GM12878 (cell line): ENCODE measurements at places on chromosomes 13 and 19. TPM values are rescaled to one million over a fixed set of nuclear protein-coding genes. Genes with fewer than 3 reads are reported as not detected.

The CDC34 gene
- 41.4 and 41.9 TPM in 2 replicates for total RNA-seq

The PLA2G4C gene
- total RNA-seq = 2.3 and 2.7 TPM in 2 replicates

The FGF9 gene
- total RNA-seq = 1.1 and 1.3 TPM in 2 replicates

The ZNF681 gene
- 0.16 and 0.23 TPM in 2 replicates for total RNA-seq

The PSG7 gene
- total RNA-seq = not detected in 2 replicates

The CDX2 gene
- 0.15 TPM in 1 of 2 replicates, not detected in the other for total RNA-seq

The ZIC5 gene
- not detected in 2 replicates for total RNA-seq

The ZNF611 gene
- 16.1 and 16.8 TPM in 2 replicates for total RNA-seq

The SLC7A10 gene
- total RNA-seq = not detected in 2 replicates

The EBI3 gene
- total RNA-seq = 224 and 232 TPM in 2 replicates

The RAVER1 gene
- 83.5 and 87.0 TPM in 2 replicates for total RNA-seq

The CGB7 gene
- not detected in 2 replicates for total RNA-seq

The PRR36 gene
- 0.11 TPM in 1 of 2 replicates, not detected in the other for total RNA-seq

The PALM gene
- total RNA-seq = 0.37 and 0.95 TPM in 2 replicates

The LGALS7B gene
- total RNA-seq = not detected in 2 replicates

The ABCC4 gene
- 35.6 and 36.4 TPM in 2 replicates for total RNA-seq

The IL4I1 gene
- total RNA-seq = 80.0 and 82.6 TPM in 2 replicates

GRCh38 chr13:28045861-28046260 is 54.5 kb downstream of the FLT3 start:
- DNase-seq = no peak

DNA sequence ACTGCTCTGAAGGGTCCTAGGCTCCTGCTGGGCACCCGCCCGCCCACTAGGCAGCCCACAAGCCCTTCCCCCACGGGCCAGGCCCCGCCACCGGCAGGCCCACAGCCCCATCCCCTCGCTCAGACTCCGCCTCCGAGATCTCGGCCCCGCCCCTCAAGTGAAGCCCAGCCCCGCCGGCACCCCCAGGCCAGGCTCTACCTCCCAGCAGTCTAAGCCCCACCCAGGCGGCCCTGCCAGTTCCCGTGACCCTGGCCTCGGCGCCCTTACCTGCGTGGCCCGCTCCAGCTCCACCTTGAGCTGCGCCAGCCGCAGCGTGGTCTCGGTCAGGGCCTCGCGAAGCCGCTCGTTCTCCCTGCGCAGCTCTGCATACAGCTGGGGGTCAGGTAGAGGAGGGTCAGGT is 16.3 kb downstream of the EPS8L1 start:
- no peak for DNase-seq

- DNase-seq = no peak
Measured at GRCh38 chr19:31913103-31913661, 432.2 kb upstream of the ZNF507 start.

GRCh38 chr19:15468675-15469512 is 4.5 kb upstream of the RASAL3 start:
- DNase-seq = no peak

DNA sequence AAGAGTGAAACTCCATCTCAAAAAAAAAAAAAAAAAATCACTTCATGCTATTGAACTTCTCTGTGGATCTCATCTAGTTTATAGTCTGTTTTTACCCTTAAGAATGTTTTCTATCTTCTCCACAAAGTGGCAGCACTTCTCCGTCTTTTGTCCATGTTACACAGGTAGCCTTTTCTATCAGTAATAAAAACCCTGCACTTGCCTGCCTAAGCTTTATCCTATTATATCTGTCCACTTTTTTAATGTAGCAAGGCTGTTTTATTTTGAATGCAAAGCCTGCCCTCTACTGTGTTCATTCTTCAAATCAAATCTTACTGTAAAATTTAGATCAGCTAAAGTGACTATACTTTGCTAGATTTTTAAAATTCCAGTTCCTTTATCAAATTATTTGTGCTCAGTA is 124.0 kb downstream of the STOML3 start:
- no peak for DNase-seq

DNA sequence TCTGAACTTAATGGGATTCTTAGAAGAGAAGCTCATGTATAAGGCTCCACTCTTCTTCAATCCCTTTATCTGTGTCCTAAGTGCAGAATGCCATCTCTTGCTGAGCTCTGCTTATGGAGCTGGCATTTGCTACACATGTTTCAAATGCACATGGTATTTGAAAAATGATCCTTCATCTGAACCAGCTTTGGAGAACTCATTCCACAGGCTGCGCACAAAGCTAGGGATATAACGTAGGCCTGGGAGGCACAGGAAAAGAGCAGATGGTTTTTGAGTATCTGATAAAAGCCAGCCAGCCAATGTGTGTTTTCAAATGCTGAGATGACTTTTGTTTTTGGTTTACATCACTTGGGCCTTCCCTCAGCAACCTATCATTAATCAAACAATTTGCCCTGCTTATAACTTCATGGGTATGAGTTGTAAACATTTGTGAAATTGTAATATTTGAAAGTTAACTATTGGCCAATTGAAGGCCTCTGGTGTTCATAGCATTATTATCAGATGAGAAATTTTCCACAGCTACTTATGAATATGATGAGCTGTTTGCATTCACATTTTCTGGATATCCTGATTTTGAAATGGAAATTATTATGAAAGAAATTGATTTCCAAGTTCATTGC is 729.0 kb downstream of the FGF9 start:
- DNase-seq = no peak

- DNase-seq = no peak
Measured at GRCh38 chr13:47046706-47047105, 149.9 kb upstream of the HTR2A start.

DNA sequence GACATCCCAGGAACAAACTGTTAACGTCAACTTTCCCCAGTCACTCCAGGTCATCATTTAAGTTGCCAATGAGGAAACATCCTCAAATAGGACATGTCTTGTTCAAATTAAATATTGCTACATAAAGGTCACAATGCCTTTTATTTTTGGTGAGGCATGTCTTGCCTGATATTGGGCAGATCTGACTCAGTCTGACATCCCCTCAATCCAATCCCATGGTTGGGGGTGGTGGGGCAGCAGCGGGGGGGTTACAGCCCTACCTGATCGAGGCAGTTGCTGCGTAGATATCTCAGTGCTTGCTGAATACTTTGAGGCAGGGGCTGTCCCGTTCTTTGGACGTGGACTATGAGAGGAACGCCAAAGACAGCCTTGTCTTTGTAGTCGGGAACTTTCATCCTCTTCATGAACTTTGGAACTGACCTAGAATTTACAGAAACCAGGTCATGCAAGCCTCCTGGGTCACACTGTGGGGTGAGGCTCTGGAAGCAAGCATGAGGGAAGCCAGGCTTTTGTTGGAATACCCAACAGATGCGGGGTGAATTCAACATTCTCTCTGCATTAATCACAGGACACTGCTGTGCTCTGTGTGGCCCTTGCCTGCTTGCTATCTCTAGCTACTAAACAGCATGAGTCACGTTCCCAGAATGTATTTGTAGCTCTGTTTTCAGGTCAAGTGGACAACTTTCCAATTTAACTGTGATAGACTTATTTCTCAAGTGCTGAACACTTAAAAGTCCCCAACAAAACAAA is 109.8 kb downstream of the KL start:
- DNase-seq = no peak

GRCh38 chr13:98961503-98962105 is 16.3 kb downstream of the DOCK9 start:
- no peak for DNase-seq

GRCh38 chr13:78787190-78787589 is 128.2 kb upstream of the OBI1 start:
- DNase-seq = no peak

DNA sequence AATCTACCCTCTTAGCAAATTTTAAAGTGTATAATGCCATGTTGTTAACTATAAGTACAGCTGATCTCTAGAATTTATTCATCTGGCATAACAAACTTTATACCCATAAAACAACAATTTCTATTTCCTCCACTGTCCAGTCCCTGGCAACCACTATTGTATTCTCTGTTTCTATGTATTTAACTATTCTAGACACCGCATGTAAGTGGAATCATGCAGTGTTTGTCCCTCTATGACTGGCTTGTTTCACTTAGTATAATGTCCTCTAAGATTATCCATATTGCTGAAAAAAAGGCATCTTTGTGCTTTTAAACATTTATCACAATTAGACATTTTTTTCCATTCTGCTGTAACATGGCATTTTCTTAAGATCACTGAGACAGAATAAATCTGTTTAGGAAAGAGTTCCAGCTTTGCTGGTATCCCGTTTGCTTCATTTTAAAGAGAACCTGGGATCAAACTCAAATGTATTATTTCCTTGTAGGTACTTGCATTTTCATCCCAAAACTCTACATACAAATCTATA is 1191.0 kb downstream of the SLITRK5 start:
- no peak for DNase-seq

DNA sequence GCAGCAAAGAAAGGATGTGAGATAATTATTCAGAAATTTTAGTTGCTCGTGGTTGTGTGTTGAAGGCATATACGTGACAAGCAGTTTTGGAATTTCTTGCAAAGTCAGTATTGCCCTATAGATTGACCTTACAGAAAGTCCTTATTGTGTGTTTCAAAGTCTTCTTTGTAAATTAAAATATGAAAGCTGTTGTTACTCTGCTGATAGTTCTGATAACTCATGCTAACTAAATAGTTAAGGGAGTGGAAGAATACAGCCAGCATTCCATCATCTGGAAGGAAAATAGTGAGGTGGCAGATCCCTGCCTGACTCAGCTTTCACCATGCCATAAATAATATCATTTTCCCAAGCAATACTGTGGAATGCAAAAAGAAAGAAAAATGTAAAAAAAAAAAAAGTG is 27.2 kb downstream of the WASF3 start:
- DNase-seq = no peak

DNA sequence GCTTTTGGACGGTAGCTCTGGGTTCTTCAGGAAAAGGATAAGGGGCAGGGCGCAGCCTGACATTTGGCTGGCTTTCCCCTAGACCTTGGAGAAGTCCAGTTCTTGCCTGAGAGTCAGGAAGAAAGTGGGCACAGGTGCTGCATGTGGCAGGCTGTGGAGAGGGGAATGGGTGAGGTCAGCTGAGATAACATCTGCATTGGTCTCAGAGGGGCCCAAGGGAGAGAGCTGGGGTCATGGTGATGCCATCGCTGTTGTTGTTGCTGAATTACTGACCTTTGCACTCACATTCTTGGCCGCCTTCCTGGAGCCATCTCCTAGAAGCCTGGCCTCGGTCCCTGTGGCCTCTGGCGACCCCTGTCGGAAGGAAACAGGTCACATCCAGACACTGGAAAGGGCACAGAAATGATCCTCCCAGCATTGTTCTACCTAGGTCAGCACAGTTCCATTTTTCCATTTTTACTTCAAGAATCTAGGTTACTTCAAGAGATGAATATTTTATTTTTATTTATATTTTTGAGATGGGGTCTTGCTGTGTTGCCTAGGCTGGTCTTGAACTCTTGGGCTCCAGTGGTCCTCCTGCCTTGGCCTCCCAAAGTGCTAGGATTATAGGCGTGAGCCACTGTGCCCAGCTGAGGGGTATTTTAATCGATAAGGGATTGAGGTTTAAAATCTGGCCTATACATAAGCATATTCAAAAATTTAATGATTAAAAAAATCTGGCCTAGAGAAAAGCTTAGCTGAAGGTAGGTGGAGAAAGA is 6.5 kb upstream of the LIPE start:
- no peak for DNase-seq

- DNase-seq = no peak
Measured at GRCh38 chr19:29266603-29267002, 53.7 kb upstream of the UQCRFS1 start.

DNA sequence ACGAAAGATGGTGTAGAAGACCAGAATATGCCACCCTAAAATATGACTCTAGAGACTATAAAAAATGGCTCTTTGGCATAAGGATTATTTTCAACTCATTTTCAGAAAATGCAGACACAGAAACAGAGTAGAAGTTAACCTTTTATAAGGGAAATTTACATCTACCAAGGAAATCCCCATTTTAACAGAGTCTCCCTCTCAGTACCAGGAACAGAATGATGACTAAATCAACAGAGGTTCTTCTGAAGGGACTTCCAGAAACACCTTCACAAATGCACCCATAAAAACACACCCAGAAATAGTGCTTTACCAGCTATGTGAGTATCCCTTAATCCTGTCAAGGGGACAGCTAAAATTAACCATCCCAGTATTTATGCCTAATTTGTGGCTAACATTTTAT is 29.1 kb downstream of the PLPP2 start:
- no peak for DNase-seq

DNA sequence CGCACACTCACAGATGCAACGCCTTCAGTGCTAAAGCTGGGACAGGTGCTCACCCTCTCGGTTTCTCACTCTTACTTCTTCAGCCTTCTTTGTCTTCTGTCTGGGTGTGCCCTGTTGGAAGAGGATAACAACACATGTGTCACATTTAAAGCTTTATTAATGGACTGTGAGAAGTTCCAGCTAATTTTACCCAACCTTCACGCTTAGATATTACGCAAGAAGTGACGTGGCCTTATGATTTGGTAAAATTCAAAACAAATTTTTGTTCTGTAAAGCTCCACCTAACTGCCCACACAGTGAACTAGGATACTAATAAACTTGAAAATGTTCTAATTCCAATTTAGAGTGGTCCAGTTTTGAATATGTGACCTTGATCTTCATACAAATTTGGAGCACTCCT is 66.7 kb upstream of the LRCH1 start:
- no peak for DNase-seq

GRCh38 chr13:27375686-27376326 is 48.6 kb upstream of the GTF3A start:
- no peak for DNase-seq

DNA sequence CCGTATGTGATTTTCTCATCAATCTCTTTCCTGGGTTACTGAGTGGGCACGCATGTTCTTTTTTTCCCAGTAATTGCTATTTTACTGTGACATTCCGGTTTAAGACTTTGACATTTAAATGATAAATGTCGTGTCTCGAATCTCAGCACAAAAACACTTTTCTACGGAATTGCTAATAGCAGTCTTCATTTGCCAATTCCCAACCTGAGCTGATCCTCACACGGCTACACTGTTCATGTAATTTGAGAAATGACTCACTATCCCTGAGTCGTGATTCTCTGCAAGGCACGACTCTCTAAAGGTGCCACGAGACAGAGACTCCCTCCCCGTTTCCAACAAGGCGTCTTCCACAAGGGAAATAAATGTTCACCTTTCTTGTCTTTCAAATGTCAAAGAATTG is 88.7 kb upstream of the USP29 start:
- DNase-seq = no peak

DNA sequence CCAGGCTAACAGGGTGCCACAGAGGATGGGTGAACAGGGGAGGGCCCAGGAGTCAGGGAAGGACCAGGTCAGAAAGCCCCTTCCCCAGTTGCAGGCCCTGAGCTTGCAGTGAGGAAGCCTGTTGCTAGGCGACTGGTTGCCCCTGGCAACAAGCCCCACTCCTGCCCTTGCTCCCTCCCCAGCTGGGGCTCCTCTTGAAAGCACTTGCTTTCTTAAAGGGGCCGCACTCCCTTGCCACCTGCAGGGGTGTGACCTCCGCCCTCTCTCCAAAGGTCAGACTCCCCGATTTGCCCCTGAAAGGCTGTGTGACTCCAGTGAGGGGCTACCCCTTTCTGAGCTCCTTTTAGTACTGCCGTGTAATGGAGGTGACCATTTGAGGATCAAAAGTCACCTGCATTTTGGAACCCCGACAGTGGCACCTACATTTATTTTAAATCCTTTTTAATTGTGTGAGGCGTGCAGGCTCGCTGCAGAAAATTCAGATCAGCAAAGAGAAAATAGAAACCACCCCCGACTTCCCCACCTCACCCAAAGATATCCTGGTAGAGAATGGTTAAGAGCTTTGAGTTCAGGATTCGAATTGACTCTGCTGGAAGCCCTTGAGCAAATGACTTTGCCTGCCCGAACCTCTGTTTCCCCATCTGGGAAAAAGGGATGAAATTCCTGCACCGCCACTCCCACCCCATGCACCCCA is 4.8 kb downstream of the FCHO1 start:
- DNase-seq = peak; percentile 37

- no peak for DNase-seq
Measured at GRCh38 chr13:37076818-37077217, 17.3 kb upstream of the SUPT20H start.
